Upper lobe of left lung (tissue), 6 donors: ENCODE measurements at places on chromosomes 1 and 21. TPM values are rescaled to one million over a fixed set of nuclear protein-coding genes. Genes with fewer than 3 reads are reported as not detected.

NLRP3 gene
- 13.6 TPM for total RNA-seq

CDK18 gene
- total RNA-seq: 27.1 TPM

ZNF593OS gene
- not detected for total RNA-seq

ADAMTSL4 gene
- 40.6 TPM for total RNA-seq

IGSF3 gene
- total RNA-seq: 28.3 TPM

CALML6 gene
- not detected for total RNA-seq

INSRR gene
- not detected for total RNA-seq

LAD1 gene
- 47.5 TPM for total RNA-seq

GPR161 gene
- total RNA-seq: 10.8 TPM

LCE2A gene
- not detected for total RNA-seq

EFNA4 gene
- 5.0 TPM for total RNA-seq

GRCh38 chr1:226732856-226733291 is 6.2 kb downstream of the ITPKB start:
- no peak for DNase-seq

DNA sequence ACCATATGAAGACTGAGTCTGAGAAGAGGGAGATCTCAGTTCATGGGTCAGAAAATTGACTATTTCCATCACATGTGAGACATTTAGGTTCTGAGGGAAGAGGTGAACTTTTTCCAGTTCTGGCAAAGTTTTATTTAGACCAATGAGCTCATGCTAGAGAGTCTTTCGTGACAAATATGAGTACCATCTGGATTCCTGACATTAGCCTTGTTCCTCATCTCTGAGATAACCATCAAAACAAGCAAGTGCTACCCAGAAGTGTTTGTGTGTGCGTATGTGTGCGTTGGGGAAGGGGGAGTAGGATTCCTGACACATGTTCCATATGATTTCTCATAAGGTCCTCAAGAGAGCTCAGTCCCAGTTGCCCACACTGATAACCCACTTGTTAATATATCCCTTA is 120.6 kb downstream of the FASLG start:
- no peak for DNase-seq

- DNase-seq: no peak
Measured at GRCh38 chr1:17822741-17823426, 67.8 kb downstream of the ACTL8 start.

DNA sequence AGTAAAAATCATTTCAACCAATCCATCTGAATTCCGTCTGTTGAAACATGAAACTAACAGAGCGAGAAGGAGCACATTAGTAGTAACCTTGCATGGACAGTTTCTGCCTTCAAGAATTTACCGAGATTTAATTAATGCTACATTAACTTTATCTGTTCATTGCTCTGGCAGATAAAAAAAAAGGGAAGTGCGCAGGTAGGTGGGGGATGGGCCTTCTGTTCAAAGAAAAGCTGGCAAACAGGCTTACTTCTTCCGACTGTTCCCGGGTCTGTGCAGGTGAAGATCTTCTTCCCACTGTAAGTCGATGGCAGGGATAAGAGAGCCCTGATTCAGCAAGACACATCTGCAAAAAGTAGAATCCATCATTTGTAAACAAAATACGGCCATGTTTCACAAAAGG is 172.6 kb upstream of the DMRTA2 start:
- DNase-seq: no peak

DNA sequence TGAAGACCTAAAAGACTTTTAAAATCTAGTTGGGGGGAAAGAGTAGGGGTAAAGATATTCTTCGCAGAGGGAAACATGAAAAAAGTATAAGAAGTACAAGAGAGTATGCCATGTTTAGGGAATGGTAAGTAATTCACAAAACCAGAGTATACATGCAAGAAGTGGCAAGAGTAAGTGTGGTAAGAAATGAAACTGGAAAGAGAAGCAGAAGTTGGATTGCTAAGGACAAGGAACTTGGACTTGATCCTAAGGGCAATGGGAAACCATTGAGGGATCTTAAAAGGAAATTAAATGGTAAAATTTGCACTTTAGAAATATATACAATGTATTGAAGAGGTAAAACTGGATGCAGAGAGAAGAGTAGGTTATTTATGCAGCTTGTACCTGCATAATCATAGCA is 9.2 kb upstream of the ZNF644 start:
- DNase-seq: no peak

- DNase-seq: no peak
Measured at GRCh38 chr1:163197022-163197421, 5.7 kb downstream of the RGS5 start.

DNA sequence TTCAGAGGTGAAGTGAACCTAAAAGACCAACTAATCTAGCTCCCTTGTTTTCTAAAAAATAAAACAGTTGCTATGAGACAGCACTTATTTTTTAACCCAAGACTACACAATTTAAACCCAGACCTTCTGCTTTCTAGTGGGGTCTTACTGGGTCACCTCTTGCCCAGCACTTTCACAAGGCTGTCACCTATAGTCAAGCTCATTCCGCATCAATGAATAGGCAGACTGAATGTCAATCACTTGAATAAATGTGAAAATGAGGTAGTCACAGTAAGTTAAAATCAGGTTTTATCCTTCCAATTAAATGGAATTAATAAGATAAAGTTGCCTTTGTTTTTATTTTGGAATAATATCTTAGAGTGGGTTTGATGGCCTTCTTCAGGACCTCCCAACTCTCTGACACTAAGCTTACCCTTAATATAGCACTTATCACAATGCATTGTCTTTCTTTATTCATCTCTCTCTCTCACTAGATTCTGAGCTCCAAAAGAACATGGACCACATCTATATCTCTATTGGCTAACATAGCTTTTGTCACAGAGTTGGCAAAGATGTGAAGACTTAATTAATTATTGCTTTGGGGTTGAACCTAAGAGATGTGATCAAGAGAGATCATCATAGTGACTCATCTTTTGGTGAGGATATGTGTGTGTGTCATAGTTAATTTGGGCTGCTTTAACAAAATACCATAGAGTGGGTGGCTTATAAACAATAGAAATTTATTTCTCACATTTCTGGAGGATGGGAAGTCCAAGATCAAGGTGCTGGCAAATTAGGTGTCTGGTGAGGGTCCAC is 248.7 kb upstream of the DAB1 start:
- no peak for DNase-seq

- DNase-seq: no peak
Measured at GRCh38 chr1:211915924-211916323, 85.4 kb upstream of the LPGAT1 start.

DNA sequence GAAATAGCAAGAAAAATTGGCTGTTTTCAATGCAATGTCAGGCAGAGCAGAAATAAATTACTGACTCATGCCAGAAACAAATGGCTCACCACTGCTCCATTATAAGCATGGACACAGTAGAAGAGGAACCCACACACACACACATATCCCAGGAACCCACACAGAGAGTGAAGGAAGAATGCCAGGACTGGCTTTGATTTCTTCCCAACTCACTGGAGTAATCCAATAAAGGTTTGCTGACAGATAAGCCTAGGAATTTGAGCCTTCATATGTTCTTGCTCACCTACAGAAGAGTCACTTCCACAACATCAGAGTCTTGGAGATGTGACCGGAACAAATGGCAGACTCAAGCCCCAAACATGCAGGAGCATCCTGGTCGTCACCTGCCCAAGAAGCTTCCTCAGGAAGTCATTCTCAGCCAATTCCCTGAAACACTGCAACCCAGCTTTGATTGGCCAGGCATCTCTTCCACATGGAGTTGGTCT is 2.2 kb downstream of the SH3BP5L start:
- peak; percentile 18 for DNase-seq

GRCh38 chr1:43844114-43844513 is 89.5 kb upstream of the ARTN start:
- no peak for DNase-seq

DNA sequence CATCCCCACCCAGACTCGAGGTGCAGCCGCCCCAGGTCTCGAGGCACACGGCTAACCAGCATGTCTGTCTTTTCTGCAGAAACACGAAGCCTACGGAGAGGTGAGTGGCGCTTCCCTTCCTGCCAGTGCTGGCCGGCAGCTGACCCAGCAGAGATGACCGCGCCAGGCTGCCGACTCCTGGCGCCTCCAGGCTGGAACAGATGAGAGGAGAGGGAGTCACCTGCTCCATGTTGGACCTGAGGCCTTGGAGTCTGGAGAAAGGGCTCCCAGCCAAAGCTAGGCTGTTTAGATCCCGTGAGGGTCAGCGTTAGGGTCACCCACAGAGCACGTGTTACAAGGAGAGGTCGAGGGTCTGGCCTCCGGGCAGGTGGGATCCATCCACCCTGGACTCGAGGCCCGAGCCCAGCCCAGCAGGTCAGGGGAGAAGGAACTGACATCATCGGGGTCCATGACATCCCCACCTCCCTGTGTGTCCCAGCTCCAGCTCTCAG is 14.9 kb downstream of the COL6A2 start:
- no peak for DNase-seq

- DNase-seq: no peak
Measured at GRCh38 chr21:33024201-33025103, 1.3 kb upstream of the OLIG2 start.

GRCh38 chr1:109296782-109297181 is 10.0 kb downstream of the MYBPHL start:
- no peak for DNase-seq

DNA sequence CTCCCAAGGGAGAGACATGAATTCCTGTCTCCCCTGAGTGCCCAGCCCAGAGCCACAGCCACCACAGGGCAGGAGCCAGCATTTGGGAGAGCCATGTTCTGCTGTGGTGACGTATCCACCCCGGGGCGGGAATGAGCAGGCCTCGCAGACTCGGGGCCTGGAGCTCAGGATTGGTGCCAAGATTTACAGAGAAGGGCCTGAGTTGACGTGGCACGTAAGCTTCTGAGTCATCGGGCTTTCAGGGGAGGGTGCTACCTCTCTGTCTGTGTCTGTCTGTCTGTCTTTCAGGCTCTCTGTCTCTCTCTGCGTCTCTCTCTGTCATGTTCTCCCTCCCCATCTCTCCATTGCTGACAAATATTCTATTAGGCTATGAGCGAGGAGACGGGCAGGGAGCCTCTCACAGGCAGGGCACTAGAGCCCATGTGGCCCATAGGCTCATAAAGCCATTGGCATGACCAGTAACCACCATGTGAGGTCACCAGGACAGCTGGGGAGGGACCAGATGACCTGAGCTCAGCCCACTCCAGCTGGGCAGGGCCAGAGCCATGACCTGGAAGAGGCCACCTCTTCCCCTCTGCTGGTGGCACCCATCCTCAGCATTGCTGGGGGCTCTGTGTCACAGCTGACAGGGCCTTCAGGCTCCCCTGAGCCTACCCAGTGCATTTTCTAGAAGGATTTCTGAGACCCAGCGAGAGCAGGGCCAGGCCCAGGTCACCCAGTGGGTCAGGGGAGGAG is 300.0 kb upstream of the VAMP3 start:
- DNase-seq: peak; percentile 81

GRCh38 chr1:4931486-4931885 is 277.1 kb downstream of the AJAP1 start:
- DNase-seq: no peak

DNA sequence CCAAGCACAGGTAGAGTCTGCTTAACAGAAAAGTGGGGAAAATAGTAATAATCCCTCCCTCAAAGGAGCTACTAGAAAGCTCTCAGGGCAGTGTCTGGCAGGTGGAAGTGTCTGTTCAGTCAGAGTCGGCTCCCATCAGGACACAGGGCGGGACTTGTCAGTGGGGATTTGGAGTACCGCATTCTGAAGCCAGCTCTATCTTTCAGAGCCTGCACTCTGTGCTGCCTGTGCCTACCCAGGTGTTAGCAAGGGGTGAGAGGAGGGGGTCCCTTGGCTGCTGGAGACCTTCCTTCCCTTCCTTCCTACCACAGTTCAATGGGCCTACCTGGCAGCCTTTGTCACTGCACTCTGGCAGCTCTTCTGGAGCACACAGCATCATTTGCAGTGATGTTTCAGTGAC is 615.5 kb downstream of the AJAP1 start:
- DNase-seq: no peak

- no peak for DNase-seq
Measured at GRCh38 chr1:53678938-53679825, 59.8 kb downstream of the GLIS1 start.

DNA sequence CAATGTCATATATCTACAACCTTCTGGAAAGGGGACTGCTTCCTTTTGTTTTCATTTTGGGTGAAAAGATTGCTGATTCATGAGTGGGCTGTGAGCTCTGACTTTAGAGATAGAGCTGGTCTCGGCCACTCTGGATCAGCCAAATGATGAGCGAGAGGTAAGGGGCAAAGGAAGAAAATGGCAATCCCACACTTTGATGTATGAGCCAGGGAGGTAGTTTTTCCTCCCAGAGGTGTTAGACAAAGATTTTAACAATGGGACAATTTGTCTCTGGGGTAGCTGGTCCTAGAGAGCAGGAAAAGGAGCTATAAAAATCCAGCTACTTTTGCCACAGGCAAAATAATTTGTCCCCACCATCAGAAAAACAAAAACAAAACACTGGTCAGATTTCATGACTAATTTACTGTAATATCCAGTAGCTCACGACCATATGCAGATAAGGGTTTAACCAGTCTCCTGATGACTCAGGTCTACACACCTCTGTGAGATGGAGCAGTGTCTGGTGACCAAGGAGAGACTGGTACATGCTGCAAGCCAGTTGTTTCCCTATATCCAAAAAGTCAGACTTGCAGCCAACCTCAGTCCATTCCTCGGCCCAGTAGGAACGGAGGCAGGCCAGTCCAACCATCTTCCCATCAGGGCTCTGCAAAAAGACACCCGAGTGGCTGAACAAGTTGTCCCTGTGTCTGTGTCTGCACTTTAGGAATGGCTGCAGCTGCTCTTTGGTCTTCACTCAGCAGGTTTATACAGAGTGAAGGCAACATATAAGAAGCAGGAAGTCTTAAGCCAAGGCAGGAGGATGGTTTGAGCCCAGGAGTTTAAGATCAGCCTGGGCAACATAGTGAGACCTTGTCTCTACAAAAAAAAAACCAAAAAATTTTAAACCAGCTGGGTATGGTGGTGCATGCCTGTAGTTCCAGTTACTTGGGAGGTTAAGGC is 29.2 kb downstream of the DNASE2B start:
- DNase-seq: no peak

- no peak for DNase-seq
Measured at GRCh38 chr1:160835751-160836150, 26.9 kb downstream of the CD244 start.

- DNase-seq: no peak
Measured at GRCh38 chr1:94772845-94773244, 47.3 kb upstream of the SLC44A3 start.

- no peak for DNase-seq
Measured at GRCh38 chr1:56081173-56081572, 498.2 kb downstream of the PLPP3 start.

- DNase-seq: no peak
Measured at GRCh38 chr1:213014642-213015041, 1.0 kb downstream of the ANGEL2 start.

- DNase-seq: peak; percentile 92
Measured at GRCh38 chr1:14923727-14924452, 229.7 kb upstream of the TMEM51 start.

GRCh38 chr1:87588495-87588894 is 259.8 kb downstream of the LMO4 start:
- DNase-seq: no peak

DNA sequence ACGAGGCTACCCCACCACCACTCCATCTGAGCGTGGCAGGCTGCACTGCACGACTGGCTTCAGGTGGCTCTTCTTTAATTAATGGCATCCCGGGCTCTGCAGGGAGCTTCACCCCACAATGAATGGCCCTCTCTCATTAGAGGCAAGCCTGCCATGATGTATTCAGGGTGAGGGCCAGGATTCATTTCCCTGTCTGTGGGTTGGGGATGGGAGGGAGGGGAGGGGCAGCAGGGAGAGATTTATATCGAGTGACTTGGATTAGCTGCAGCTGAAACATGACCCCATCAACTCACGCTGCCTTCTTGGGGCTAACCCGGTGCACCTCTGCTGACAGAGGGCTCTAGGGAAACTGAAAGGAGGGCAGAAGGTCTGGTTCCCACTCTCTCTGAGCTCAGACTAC is 54.2 kb downstream of the ERI3 start:
- no peak for DNase-seq

GRCh38 chr1:160741612-160742348 is 2.7 kb downstream of the SLAMF7 start:
- DNase-seq: no peak
